Stimulated activated CD8-positive, alpha-beta memory T cell treated with anti-CD3 and anti-CD28 coated beads, Interleukin-4, amount 100 ng/mL, for 1 hour (primary cell): ENCODE measurements at places on chromosomes 7 and 10.

- DNase-seq, result no peak
Observed at GRCh38 chr10:13973742-13974141, 357.0 kb downstream of the FRMD4A start.

- DNase-seq, result no peak
Observed at GRCh38 chr7:22896917-22897316, 74.3 kb upstream of the TOMM7 start.

GRCh38 chr10:27330074-27330473, 89.5 kb upstream of the ACBD5 start:
- no peak for DNase-seq

GRCh38 chr7:126361183-126361582, 891.6 kb downstream of the GRM8 start:
- no peak for DNase-seq

DNA sequence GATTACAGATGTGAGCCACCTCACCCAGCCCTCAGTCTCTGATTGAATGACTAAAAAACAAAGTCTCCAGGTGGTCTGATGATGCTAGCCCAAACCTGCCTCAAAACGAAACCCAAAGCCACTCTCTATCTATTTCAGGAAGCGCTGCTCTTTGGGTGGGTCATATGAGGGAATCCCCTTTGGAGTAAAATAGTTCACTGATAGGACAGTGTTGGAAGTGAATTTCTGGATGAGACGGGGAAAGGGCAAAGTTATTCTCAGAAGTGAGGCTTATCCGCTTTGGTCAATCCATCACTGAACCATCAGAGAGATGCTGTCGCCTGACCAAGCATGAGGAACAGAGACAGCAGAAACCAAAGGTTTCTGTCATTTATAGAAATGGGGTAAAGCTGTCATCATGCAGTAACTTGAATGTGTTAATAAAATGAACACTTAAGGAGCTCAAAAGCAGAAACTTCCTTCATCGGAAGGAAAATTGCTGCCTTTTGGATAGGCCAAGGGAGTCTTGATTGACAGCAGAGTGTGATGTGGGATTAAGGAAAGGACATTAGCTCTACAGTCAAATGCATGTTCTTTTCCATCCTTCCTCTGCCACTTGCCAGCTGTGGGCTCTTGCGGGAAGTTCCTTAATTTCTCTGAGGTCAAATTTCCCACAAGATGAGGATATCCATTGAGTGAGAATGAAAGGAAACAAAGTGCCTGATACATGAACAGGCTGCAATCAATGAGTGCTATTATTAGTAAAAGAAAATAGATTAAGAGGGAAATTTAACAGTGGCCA, 64.9 kb upstream of the C1QL3 start:
- no peak for DNase-seq

DNA sequence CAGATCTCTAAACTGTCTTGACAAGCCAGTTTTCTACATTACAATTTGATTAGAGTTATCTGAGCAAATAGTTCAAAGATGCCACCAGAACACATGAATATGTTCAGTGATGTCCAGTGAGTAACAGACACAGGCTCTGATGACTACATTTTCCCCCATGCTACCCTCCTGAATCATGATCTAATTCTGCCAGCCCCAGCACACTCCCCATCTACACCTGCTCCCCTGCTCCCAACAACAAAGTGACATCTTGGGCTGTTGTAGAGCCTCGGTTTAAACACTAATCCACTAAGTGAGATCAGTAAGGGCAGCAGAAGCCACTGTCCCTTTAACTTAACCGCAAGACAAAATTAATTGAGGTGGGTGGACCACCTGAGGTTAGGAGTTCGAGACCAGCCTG, 104.6 kb downstream of the PROSER2 start:
- no peak for DNase-seq

- DNase-seq, result no peak
Observed at GRCh38 chr7:100673942-100674410, 436 bp downstream of the GNB2 start.

- DNase-seq, result no peak
Observed at GRCh38 chr7:27137640-27138315, 5.7 kb downstream of the HOXA5 start.

- no peak for DNase-seq
Observed at GRCh38 chr7:85022064-85022697, 164.7 kb downstream of the SEMA3D start.

DNA sequence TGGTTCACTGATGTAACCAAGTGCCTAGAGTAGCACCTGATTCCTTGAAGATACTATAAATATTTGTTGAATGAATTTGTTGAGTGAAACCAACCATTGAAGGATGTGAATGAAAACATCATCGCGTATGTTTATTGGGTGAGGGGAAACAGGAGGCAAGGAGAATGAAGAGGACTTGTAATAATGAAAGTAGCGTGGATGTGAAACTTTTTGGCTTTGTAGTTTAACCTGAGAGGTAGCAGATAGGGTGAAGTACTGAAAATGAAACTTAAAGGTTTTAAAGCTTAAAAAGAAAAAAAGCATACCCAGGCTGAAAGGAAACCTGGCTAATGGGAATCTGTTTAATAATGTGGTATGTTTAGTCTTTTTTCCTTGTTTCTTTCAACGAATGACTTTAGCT, 5.2 kb downstream of the CCNY start:
- DNase-seq, result no peak

DNA sequence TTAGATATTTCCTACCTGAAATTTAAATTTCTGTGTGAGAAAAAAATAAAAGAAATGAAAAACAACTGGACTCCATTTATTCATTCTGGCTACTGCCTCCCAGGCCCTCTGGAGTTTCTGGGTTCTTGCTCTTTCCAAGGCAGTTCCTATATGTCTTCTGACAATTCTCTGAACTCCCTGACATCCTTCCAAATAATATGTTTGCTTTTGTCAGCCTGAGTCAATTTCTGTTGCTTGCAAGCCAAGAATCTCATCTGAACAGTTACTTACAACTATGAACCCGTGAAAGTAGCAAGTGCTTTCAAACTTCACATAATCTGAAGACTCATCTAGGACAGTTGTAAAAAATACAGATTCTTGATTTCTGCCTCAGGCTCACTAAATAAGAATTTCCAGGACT, 216.7 kb upstream of the NPVF start:
- no peak for DNase-seq

GRCh38 chr10:123651421-123652047, 14.6 kb upstream of the GPR26 start:
- no peak for DNase-seq

DNA sequence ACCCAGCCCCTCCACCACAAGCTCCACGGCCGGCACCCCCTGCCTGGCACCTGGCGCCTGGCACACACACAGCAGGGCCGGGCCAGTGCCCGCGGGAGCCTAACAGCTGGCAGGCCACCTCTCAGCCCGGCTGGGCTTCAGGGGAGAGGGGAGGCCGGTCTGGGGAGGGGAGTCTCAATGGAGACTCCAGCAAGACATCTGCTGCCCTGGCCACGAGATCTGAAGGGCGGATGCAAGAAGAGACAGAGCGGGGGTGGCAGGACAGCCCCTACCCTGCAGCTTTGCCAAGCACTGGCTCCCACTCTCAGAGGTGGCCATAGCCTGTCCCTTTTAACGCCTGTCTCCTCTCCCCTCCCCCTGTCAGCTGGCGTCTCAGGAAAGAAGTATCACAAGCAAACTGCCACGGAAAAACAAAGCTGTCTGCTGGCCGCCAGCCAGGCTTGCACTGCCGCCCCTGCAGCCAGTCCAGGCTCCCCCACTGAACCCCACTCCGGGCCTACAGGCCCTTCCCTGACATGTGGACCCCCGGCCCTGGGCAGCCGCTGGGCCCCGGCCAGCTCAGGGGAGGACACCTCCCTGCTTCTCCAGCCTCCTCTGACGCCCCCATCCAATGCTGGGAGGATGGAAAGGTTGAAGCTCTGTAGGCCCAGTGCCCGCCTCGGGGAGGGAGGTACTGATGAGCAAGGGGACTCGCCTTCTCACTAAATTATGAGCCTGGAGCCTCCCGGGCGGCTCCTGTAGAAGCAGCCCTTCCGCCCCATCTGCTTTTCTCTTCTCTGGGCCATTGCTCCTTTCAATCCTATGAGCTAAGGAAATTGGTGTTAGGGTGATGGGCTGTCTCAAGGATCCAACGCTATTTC, 178.4 kb downstream of the ARHGAP12 start:
- no peak for DNase-seq

- DNase-seq, result no peak
Observed at GRCh38 chr7:47493976-47494911, 87.7 kb downstream of the TNS3 start.

- no peak for DNase-seq
Observed at GRCh38 chr7:104862719-104863118, 151.3 kb upstream of the KMT2E start.

DNA sequence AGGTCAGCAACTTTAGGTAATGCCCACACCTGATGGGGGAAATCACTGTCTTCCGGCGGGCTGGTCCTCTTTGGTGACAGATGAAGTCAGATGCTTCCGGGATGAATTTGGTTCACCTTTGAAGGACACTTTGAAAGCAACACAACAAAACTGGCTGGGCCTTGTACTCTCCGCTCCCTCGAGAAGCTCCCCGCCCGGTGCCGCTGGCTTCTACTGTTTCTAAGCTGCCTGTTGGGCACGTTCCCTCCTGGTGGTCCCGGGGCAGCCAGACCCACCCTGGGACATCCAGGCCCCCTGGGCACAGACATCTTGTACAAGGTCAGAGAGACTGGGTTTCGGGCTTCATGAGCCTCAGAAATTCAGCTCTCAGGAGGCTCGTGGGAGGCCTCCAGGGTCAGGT, 452.3 kb downstream of the DNAJB6 start:
- DNase-seq, result no peak

DNA sequence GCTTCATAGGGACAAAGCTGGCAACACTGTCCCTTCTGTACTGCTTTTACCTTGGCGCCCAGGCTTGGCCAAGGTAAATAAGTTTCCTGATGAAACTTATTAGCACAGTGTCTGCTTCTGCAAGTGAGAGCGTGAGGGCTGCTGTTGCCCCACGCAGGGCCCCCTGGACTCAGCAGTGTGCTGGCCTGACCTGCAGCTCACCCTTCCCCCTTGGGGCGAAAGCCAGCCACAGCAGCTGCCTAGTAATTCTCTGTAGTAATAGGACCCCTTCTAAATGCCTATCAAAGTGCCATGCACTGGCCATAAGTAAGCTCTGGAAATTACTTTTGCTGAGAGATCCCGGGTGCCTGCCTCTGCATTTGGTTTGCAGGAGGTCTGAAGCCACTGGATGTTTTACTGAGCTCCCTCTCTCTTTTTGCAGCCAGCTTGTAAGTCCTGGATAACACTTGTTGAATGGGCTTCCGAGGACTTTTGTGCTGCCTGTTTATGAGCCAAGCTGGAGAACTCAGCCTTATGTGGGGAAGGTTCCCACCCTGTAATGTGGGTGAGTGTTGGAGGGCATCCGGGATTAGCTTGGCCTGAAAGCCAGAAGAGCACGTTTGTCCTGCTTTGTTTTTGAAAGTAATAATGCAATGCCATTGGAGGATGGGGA, 293.9 kb downstream of the C7orf25 start:
- no peak for DNase-seq

GRCh38 chr10:12769323-12770044, 232.0 kb downstream of the CCDC3 start:
- DNase-seq, result no peak

DNA sequence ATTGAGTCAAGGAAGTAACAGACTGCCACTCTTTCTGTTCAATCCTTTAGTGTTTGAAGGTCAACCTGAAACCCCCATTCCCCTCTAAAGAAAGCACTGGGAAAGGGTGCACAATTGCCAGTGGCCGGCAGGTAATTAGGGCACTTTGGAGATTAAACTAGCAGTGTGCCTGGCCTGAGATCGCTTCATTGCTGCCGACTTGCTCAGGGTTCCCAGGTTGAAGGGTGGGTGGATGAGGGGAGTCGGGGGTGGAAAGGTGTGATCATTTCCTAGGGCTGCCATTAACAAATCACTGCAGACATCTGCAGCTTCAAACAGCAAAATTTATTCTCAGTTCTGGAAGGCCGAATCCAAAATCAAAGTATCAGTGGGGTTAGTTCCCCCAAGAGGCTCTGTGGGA, 16.3 kb upstream of the BTBD16 start:
- no peak for DNase-seq

DNA sequence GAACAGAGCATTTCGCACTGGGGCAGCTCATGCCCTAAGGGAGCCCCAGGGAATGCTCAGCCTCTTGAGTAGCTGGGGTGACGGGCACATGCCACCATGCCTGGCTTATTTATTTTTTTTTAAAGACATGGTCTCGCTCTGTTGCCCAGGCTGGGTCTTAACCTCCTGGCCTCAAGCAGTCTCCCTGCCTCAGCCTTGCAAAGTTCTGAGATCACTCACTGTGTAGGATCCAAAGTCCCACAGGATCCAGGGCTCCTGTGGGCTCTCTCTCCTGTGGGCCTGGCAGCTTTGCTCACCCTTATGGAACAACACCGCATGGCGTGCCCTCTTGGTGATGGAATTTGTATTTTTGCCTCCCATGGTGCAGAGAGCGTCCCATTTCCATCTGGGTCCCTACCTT, 34.0 kb downstream of the TMEM120A start:
- DNase-seq, result no peak

DNA sequence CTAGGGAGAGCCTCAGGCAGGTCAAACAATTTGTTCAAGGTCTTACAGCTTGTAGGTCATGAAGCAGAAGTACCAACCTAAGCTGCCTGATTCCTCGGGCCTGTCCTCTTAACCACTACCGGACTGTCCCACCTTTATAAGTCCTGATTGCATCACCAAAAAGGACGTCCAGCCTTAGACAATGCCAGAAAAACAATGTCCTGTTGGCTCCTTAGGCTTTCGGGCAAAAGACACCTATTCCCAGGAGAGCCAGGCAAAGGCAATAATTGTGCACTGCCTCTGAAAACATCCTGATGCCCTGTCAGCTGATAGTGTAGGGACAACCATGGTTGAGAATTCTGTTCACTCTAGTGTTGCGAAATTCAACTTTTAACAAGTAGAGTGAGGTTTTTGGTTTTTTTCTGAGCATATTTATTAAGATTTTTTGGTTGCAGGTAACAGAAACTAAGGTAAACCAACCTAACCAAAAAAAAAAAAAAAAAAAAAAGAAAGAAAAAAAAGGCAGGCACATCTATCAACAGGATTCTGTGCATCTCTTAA, 40.5 kb downstream of the CDHR3 start:
- DNase-seq, result no peak

- DNase-seq, result no peak
Observed at GRCh38 chr10:124724279-124725027, 19.7 kb downstream of the FAM53B start.

DNA sequence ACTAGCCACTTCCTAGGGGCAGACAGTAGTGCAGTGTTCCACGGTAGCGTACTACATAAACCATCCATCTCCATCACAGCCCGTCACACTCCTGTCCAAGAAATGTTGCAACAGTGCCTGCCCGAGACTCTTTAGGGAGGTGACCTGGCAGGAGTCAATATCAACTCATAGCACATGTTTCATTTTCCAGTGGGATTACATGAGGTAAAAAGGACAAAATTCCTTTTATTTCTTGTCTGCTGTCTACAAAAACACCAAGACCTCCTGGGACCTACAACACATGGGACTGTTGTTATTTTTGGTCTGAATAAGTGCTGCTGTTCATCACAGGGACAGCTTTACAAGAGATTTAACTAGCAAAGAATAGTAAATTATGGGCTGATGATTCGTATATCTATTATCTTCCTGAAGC, 99.9 kb downstream of the MPP7 start:
- DNase-seq, result no peak
